ENCODE measurements at places on chromosomes 1 and 21. TPM values are rescaled to one million over a fixed set of nuclear protein-coding genes. Genes with fewer than 3 reads are reported as not detected.

The SLC16A4 gene
- 0.88 TPM for total RNA-seq

The FBXO28 gene
- 38.8 TPM for total RNA-seq

The PSMD4 gene
- total RNA-seq = 130 TPM

The S100A12 gene
- not detected for total RNA-seq

The NID1 gene
- total RNA-seq = not detected

The GBP2 gene
- 164 TPM for total RNA-seq

The BEST4 gene
- 1.6 TPM for total RNA-seq

DNA sequence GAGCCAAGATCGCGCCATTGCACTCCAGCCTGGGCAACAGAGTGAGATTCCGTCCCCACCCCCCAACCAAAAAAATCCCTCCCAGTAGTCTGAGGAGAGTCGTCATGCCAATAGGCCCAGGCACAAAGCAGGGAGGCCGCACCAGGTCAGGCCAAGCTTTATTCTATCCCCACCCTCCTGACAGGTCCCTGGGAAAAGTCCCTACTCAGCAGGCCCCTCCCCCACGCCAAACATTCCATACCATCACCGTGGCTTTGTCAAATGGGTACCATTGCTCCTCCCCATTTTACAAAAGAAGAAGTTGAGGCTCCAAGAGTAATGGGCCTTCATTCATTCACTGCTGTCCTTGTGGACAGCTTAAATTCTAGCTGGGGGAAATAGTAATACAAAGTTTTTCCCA is 5.3 kb downstream of the GPR3 start:
- DNase-seq = no peak

- no peak for DNase-seq
These were observed 273.2 kb downstream of the USP25 start for GRCh38 chr21:16002874-16003466.

DNA sequence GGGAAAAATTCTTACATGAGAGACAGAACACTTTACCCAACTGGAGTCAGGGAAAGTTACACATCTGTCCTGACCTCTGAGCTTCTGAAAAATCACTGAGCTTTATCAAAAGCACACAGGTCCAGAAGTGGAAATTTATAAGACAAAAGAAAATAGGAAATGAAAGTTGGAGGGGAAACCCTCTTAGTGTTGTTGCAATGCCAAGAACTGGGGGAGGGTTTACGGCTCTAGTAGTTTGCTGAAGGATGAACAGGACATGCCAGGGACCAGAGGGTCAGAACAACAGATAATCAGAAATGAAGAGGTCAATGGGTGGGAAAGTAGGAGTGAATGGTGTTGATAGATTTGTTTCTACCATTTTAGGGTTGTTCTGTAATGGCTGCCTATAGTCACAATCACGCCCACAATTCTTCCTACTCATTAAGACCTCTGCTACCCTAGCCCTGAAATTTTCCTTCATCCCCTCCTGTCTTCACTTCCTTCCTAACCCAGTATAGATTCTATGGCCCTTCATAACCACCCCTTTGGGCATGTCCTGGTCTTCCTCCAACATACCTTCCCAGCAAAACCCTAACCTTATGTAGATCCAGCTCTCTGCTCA is 30.3 kb upstream of the FMOD start:
- no peak for DNase-seq

DNA sequence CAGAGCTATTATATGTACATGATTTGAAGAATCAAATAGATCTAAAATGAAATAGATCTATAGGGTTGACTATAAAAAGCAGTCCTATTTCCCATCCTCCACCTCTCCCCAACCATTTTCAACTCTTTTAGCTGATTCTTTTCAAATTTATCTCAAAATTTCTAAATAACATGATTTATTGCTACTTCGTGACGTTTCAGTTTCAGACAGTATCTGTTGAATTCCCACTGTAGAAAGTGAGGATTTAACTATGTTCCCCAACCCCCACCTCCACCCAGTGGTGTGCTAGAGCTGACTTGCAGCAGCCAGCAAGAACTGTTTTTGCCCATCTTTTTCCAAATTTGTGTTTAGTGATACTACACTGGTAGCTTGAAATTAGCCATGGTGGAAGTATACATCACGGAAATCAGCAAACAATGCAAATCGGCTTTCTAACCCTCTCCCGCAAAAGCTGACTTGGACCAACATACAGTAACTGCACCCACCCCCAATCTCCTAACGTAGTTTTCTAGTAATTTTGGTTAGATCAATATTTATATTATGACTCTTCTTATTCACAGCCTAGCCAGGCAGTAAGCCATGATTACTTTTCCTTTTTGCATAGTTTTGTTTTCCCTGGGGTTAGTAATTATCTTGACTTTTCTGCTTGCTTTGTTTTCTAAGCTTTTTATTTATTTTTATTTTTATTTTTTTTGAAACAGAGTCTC is 10.9 kb downstream of the SEMA4A start:
- DNase-seq = no peak

DNA sequence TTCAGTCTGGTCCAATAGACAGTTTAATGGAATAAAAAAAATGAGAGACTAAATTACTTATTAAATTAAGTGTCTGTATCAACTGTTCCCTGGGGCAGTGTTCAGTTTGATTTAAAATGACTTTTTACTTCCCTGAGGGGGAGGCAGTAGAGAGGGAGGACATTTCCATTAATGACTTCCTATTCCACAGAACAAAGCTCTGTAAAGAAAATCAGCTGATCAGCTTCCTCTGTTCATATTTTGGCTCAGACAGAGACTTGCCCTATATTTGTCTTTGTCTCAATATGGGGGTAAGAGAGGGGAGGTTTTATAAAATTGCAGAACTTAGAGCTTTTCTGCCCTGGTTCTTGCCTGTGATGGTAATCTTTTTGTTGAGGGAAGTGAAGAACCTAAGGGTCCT is 8.4 kb downstream of the CFAP126 start:
- no peak for DNase-seq

- no peak for DNase-seq
These were observed 431.3 kb downstream of the MRPL39 start for GRCh38 chr21:25175938-25176337.

DNA sequence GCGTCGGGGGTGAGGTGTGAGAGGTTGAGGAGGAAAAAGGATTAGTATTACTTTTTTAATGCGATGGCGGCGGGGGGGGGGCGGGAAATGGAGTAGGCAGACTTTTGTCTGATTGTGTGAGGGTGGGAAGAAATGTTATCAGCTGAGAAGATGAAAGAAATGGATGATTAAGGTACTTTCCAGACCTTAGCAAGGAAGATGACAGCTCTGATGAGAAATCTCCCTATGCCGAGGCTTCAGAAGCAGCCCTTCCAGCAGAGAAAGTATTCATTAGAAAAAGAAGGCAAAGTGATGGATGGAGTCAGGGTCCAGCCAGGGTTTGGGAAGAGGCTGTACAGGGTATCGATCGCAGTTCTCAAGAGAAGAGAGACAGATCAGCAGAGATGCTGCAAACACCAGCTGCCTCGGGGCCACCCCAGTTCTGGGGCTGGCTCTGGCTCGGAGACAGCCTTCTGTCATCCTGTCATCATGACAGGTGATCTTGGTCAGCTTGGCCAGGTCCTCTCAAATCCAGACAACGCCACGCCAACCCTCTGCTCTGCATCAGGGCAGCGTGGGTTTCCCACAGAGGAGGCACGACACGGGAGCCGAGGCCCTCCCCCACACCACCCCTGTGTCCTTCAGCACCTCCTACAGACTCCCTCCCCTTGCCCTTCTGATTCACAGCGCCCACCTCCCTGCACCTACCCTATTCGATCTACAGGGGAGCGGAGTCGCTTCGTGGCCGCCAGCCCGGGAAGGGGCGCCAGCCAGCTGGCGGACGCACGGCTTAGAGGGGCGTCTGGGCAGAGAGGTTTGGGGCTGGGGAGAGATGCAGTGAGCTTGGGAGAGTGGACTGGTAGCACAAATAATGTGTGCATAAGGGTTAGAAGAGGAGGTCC is 674 bp upstream of the ATXN7L2 start:
- DNase-seq = peak; percentile 80

- DNase-seq = peak; percentile 68
These were observed 36.4 kb upstream of the JAK1 start for GRCh38 chr1:65002508-65003315.

GRCh38 chr1:193794239-193794638 is 607.8 kb upstream of the B3GALT2 start:
- no peak for DNase-seq

GRCh38 chr1:224801844-224802490 is 127.5 kb upstream of the DNAH14 start:
- DNase-seq = no peak

DNA sequence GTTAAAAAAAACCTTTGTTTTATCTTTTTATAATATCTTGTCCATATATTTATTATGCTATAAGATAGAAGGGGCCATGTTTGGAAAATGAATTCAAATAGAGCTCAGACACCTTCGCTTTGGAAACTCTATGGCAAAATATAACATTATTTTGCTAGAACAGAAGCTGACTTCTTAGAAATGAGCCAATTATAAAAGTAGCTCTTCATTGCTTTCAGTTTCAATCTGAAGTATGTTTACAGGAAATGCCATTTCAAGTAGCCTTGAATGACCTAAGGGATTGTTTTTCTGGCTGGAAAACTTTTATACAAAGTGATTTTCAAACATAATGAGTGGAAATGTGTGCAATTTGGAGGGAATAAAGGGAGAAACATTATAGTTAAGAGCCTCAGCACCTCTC is 37.8 kb upstream of the GBP5 start:
- no peak for DNase-seq

DNA sequence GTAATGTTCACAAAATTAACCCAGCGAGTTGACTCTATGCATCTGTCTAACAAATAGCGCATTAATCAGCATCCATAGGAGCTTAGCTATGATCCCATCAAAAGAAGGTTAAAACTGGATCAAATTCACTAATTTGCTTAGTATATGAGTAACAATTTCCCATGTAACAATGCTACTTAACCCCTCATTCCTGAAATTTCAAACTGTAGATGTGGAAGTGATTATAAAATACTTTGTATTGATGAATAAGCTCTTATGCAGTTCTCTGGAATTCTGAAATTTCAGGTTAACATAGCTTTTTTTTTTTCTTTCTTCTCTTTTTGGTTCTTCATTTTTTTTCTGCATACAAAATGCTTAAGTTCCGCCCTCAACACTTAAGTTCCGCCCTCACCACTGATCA is 1272.7 kb downstream of the KCNT2 start:
- DNase-seq = no peak

All from naive thymus-derived CD8-positive, alpha-beta T cell (primary cell).